Activated CD4-positive, alpha-beta T cell treated with anti-CD3 and anti-CD28 coated beads for 1 hour (primary cell): ENCODE measurements at places on chromosomes 2 and 18.

GRCh38 chr2:235511187-235511661 is 17.4 kb downstream of the AGAP1 start:
- no peak for DNase-seq

DNA sequence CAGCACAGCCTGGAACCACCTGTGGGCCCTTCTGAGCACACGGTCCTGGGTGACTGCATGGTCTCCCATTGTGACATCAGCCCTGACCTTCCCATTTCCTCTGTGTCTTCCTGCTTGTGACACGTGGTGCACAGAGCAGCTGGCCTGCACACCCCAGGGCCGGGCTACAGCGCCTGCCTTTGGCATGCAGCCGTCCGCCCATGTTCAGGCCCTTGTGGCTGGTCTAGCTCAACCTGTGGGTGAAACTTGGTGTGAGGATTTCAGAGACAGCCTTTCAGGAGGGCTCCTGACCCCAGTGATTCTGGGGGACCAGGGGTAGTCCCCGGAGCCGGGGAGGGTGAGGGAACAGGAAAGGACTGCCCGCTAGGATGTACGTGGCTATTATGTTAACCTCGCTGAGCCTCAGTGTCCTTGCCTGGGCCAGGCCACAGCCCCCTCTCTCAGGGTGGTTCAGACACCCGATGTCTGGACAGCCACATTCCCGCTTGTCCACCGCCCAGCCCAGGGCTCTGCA is 284.8 kb upstream of the HS6ST1 start:
- DNase-seq: no peak

DNA sequence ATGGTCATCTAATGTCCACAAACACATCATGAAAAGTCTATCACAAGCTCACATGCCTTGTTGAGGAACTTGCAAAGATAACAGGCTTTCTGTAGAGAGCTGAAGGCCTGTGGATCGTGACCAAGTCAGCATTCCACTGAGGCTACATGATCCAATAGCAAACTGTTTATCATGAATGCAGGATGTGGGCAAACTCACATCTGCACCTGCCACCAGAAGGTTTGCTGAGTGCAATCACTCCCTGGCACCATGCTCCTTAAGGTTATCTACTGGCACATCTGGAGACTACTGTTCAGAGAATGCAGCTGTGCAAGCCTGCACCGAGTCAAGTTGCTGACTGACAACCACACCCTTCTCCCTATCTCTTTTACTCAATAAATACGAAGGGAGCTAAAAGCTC is 67.3 kb upstream of the ACAA2 start:
- DNase-seq: no peak

- no peak for DNase-seq
Measured at GRCh38 chr2:42724886-42725285, 39.0 kb downstream of the OXER1 start.

GRCh38 chr2:30661173-30662107 is 145.8 kb downstream of the CAPN13 start:
- DNase-seq: no peak

DNA sequence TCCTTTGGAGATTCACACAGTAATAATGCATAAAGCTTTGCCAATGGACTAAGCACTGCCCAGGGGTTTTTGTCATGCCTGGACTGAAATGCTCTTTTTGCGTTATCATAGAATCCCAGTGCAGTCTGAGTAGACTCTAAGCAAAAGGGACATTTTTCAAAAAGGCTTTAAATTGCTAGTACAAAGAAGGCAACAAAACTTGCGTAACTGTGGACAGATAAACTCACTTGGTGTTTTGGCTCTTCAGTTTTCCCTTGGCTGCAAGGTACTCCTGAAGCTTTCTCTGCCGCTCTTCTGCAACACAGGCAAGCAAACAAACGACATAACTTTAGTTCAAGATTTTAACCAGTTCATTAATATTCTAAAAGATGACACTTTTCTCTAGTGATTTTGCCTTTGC is 2.1 kb downstream of the CKAP2L start:
- no peak for DNase-seq

GRCh38 chr18:55907453-55908175 is 319.6 kb upstream of the TCF4 start:
- DNase-seq: no peak

DNA sequence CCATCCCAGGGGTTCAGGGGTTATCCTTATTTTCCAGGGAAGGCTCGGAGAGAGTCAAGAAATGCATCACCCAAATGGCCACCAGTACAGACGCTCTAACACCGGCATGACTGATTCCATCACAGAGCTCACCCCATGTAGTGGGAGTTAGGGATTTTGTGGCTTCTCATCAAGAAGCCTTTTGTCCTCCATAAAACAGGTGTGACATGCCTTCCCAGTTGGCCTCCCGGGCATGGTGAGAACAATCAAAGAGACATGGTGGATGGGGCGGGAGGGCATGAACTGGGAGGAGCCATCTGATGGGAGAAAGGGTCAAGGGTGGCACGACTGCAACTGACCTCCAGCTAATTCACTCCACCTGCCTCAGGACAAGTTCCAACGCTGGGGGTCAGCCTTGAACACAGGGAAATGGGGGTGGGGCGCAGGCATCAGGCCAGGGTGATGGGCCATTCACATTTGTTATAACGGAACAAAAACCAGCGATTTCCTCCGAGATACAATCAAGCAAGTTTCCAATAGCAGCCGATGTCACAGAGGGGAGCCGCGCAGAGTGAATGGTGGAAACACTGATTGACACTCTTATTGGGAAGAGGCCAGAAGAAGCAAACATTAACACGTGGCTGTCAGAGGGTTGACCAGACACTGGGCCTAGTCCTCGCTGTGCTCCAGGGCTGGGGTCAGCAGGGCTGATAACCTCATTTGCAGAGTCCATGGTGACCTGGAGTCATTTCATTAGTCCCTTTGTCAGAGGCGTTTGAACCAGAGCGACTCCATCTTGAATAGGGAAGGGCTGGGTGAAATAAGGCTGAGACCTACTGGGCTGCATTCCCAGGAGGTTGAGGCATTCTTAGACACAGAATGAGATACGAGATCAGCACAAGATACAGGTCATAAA is 80.5 kb upstream of the HPCAL1 start:
- no peak for DNase-seq

DNA sequence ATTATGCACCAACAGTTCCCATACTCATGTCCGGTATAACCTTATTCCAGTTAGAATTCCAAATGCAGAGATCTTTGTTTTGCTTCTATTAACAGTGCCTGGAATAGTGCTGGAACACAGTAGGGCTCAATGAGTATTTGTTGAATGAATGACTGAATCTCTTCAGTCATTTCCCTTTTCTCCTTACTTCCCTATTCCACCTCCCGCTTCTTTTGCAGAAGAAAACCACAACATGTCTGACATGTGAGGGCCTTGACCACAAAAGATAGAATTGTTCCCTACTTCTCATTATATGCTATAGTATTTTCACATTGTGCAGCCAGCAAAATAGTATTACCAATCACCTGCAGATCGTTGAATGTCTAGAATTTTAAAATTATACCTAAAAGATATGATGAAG is 19.5 kb upstream of the HNRNPLL start:
- DNase-seq: no peak

GRCh38 chr2:141968433-141968832 is 162.4 kb downstream of the LRP1B start:
- DNase-seq: no peak

GRCh38 chr2:14297340-14297739 is 335.2 kb upstream of the LRATD1 start:
- DNase-seq: no peak
